Activated CD8-positive, alpha-beta memory T cell treated with anti-CD3 and anti-CD28 coated beads for 1 hour (primary cell): ENCODE measurements at places on chromosomes 1 and 21.

GRCh38 chr1:116769561-116769977, 15.3 kb downstream of the CD2 start:
- DNase-seq = peak; percentile 33

DNA sequence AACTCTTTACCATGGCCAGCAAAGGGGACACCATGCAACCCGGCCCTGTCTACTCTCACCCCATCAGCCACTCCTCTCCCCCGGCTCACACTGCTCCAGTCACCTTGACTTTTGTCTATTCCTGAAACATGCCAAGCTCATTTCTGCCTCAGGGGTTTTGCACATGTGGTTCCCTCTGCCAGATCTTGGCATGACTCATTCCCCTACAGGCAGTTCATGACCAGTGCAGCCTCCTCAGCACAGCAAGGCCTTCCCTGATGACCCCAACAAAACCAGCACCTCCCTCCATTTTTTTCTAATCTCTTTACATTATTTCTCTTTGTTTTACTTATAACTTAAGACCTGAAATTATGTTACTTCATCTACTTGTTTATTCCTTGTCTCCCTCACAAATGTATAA, 58.6 kb upstream of the GJB5 start:
- no peak for DNase-seq

DNA sequence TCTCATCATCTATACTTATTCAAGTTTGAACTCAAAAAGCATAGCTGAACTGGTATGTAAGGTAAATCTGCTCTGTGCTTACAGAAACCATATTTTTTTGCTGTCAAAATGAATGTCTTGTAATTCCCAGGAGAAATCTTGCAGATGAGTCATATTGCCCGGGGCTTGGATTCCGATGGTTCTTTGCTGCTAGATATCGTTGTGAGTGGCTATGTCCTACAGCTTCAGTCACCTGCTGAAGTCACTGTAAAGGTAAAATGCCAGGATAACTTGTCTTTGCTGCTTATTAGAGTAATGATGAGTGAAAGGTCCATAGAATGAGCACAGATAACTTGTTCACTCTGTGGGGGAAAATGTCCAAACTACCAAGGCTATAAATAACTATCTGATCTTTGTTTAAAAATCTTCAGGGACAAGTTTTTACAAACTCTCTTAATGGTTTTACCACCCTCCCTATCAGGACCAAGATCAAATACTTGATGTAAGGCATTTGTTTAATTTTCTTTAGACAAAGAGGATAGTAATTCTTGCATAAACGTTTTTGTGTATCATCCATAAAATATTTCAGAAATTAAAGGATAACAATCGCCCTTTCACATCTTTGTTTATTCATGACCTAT, 222.3 kb downstream of the TPR start:
- DNase-seq = no peak

GRCh38 chr1:180286417-180286816, 56.4 kb downstream of the LHX4 start:
- no peak for DNase-seq

DNA sequence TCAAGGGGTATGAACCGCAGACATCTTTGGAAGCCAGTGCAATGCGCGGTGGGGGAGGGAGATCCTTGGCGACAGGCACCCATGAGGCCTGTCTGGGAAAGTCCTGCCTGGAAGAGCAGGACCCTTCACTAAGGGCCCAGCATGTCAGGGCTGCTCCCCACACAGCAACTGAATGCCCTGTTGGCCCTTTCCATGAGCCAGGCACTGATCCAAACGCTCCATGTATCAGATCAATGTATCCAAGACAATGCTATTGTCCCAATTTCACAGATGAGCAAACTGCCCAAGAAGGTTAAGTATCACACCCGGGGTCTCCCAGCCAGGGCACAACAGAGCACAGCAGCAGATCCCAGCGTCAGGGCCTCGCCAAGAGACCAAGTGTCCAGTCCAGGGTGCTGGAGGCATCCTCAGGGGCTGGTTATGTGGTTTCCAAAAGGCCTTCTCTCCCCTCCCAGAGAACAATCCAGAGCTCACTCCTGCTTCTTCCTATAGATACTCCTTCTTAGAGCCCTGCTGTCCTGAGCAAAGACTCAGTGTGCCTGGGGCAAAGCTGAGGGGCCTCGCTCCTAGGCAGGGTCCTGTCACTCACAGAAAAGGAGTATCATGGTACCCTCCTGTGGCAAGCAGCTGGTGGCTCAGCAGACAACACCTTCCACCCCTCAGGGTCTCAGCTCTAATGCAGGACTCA, 328.0 kb downstream of the NPHP4 start:
- DNase-seq = no peak

DNA sequence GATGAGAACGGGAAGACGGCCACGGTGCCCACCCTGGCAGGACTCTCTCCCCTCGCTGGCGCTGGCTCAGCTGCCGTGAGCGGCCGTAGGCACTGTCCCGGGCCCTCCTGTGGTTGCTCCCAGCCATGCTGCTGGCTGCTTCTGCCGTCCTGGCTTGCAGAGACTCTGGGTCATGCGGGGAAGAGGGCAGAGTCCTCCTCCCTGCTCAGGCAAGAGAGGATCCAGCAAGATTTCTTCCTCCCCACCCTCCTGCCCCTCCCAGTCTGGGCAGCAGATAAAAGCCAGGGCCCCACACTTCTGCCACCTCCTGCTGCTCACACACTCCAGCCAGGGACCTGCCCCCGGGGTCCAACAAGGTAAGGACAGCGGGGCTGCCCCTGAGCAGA, 60.1 kb downstream of the AGPAT3 start:
- no peak for DNase-seq

DNA sequence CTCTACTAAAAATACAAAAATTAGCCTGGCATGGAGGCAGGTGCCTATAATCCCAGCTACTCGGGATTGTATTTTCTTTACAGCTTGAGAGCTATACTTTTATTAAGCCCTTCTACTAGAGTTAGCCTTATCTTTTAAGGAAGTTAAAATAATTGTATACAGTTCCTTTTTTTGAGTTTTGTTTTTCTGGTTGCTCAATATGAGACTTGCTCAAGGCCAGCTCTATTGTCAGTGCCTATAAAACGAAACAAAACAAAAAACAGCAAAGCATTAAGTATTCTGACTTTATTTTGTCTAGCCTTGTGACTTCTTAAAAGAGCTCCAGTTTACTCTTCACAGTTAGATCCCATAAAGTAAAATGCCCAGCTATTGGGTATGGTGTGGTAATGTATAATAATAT, 17.2 kb downstream of the PKN2 start:
- no peak for DNase-seq

GRCh38 chr1:212771341-212771740, 20.2 kb downstream of the NSL1 start:
- no peak for DNase-seq

- no peak for DNase-seq
These were observed 18.6 kb upstream of the LRIF1 start for GRCh38 chr1:110982320-110982719.

DNA sequence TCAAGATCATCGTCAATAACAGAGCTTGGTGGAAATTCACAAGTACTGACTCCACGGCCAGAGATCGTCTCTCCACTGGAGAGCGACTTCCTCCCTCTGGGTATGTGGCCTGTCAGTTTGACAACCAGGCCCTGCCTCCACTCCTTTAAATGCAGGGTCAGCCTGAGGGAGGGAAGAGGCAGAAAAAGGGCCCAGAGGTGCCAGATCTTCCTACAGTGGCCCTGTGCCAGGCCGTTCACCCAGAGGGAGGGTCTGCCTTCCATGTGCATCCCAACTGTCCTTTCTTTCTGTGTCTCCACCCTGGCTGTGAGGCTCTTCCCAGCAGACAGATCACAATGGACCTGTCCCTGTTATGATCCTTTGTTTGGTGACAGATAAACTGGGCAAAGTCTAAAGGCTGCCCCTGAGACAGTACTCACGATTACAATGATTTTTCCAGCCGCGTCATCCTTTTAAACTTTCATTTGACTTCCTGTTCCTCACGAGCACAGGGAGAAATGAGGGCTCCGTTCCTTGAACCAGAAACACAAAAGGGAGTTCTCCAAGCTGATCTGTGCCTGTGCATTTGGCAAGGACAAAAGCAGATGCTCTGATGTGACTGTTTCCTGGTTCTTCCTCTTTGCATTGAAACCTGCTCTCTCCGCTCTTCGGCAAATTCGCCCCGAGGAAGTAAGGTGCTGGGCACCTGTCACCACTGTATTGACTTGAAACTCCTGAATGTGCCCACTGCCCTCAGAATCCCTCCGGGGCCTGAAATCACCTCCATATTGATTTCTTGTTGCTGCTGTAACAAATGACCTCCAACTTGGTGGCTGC, 126.7 kb downstream of the PGBD5 start:
- no peak for DNase-seq

DNA sequence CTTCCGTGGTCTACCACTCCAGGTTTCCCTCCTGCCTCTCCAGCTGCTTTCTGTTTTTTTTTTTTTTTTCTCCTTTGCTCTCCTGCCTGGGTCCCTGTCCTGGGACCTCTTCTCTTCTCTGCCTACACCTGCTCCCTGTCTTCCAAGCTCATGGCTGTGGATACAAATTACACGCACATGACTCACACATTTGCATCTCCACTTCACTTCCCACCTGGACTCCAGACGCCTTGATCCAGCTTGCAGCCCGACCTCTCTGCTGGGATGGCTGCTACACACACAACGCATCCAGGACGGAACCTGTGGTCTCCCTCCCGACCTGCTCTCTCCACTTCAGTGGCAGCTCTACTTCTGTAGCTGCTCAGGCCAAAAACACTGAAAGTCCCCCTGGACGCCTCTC, 44.4 kb upstream of the B3GALT5 start:
- no peak for DNase-seq

GRCh38 chr1:4634156-4634792, 20.1 kb upstream of the AJAP1 start:
- DNase-seq = no peak

- DNase-seq = no peak
These were observed 73.3 kb downstream of the EVI5 start for GRCh38 chr1:92711473-92712165.
